Activated T-helper 2 cell treated with anti-CD3 and anti-CD28 coated beads, Interferon-gamma antibody, Interleukin-2, Interleukin-4, amounts not matched to agents 10 μg/mL and 5 μg/mL and 100 μg/mL, durations not matched to agents 14 hours and 24 hours and 36 hours (primary cell): ENCODE measurements at places on chromosomes 1 and 21.
A peak's percentile ranks its signal among the peaks of the same experiment; 100 is the strongest.

GRCh38 chr1:84300501-84300900 is 1.0 kb upstream of the SAMD13 start:
- DNase-seq: no peak
- H3K4me1 ChIP-seq: peaks cover 40% of the 10 kb centered on the region
- H3K36me3 ChIP-seq: no peaks in the 10 kb centered on the region
- peaks cover 8% of the 10 kb centered on the region for H3K27me3 ChIP-seq
- no peak overlapping the region for H3K27ac ChIP-seq

- H3K4me1 ChIP-seq: peaks cover 11% of the 10 kb centered on the region
- no peak overlapping the region for H3K27ac ChIP-seq
- peaks cover 68% of the 10 kb centered on the region for H3K27me3 ChIP-seq
- no peak for DNase-seq
- H3K36me3 ChIP-seq: no peaks in the 10 kb centered on the region
- no peak overlapping the region for H3K4me3 ChIP-seq
Measured at GRCh38 chr1:75136921-75137641, 2.9 kb downstream of the LHX8 start.

DNA sequence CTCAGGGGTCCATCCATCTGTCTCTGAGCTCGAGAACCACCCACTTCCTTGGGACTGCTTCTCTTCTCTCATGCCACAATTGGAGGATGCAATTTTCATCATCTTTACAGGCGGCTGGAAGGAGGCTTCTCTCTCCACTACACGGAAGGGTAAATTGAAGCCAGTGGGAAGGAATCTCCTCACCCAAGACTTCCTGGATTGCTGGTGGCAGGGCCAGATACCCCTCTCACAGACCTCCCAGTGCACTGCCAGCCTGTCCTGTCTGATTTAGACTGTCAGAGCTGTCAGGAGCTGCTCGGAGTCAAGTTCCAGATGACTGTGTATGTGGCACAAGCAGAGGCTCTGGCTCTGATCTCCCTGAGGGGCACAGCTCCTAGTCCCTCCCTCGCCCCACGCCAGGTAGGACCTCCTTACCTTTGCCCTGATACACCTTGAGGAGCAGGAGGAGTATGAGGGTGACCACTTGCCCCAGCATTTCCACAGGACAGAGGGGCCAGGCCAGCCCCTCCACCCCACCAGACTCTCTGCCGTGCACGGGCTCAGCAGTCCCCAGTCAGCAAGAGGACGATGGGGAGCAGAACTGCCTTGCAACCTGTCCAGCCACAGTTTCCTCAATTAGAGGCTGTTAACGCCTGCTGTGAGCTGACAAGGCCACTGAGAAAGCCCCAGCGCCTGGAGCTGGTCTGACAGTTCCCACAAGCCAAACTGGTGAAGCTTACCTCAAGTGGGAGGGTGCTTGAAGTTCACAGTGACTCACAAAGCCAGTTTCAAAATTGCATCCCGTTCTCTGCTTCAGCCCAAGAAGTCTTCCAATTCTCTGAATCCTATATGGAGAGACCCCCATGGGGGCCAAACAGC is at the start of gene CD244:
Gene CD244 (minus strand): TSS at position 685 of the 858 bp plus-strand sequence. CDS start 210 bp downstream, at position 475.
- peak; percentile 28 for DNase-seq
- H3K4me3 ChIP-seq: peak within 1 kb of the TSS; percentile 23
- H3K27me3 ChIP-seq: no peaks in the 10 kb centered on the region

GRCh38 chr1:1050577-1051052 is 23.5 kb downstream of the RNF223 start:
- no peaks in the 10 kb centered on the region for H3K27me3 ChIP-seq
- no peak for DNase-seq
- no peaks in the 10 kb centered on the region for H3K36me3 ChIP-seq

GRCh38 chr1:24437631-24438396 is 22.2 kb downstream of the NIPAL3 start:
- no peak overlapping the region for H3K4me3 ChIP-seq
- H3K4me1 ChIP-seq: peaks cover 4% of the 10 kb centered on the region
- DNase-seq: no peak

GRCh38 chr1:93631626-93632365 is 49.8 kb downstream of the BCAR3 start:
- peaks cover 12% of the 10 kb centered on the region for H3K4me1 ChIP-seq
- no peak for DNase-seq
- H3K4me3 ChIP-seq: no peak overlapping the region
- H3K27me3 ChIP-seq: no peaks in the 10 kb centered on the region
- H3K36me3 ChIP-seq: peaks cover 15% of the 10 kb centered on the region

DNA sequence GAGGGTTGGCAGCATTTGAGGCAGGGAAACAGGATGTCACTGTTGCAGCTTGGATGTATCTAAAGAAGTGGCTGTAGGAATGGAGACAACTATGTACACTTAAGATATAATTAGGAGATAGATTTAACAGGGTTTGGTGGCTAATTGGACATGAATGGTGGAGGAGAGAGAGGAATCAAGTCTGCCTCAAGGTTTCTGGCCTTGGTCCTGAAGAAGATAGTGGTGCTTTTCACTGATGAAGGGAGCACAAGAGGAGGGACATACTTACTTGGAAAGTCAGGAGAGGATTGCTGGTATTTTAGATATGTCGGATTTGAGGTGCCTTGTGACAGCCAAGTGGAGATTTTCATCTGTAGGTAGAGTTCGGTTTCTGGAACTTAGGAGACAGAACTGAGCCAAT is 123.9 kb downstream of the ST6GALNAC3 start:
- H3K36me3 ChIP-seq: no peaks in the 10 kb centered on the region
- no peak overlapping the region for H3K27ac ChIP-seq
- DNase-seq: no peak
- no peaks in the 10 kb centered on the region for H3K27me3 ChIP-seq

- H3K4me3 ChIP-seq: no peak overlapping the region
- no peaks in the 10 kb centered on the region for H3K36me3 ChIP-seq
- no peaks in the 10 kb centered on the region for H3K27me3 ChIP-seq
- H3K4me1 ChIP-seq: no peaks in the 10 kb centered on the region
Measured at GRCh38 chr1:38083541-38083940, 36.9 kb upstream of the POU3F1 start.

- DNase-seq: no peak
- no peak overlapping the region for H3K27ac ChIP-seq
- H3K36me3 ChIP-seq: no peaks in the 10 kb centered on the region
- H3K4me1 ChIP-seq: no peaks in the 10 kb centered on the region
- H3K4me3 ChIP-seq: no peak overlapping the region
Measured at GRCh38 chr1:192443616-192444015, 126.8 kb downstream of the RGS21 start.

DNA sequence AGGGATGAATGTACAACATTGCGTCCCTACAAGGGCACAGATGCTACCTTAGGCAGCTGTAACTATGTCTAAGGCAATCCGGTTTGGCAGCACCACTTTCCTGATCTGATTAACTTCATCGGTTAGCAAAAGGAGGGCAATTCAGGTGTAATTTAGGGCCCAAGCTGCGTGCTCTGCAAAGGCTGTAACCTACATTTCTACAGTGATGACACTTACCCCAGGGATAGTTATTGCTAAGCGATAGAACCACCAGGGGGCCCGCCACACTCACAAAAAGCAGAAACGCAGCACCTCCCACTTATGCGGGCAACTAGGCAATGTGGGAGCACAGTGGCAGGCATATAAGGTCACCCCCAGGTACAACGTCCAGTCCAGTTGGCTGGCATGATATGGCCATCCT is 113.5 kb downstream of the GDAP2 start:
- peaks cover under 1% of the 10 kb centered on the region for H3K4me1 ChIP-seq
- H3K27me3 ChIP-seq: no peaks in the 10 kb centered on the region
- H3K36me3 ChIP-seq: no peaks in the 10 kb centered on the region
- H3K27ac ChIP-seq: no peak overlapping the region

GRCh38 chr1:222706815-222707214 is 5.5 kb downstream of the AIDA start:
- no peak overlapping the region for H3K4me3 ChIP-seq
- peaks cover 33% of the 10 kb centered on the region for H3K4me1 ChIP-seq
- no peak for DNase-seq
- H3K36me3 ChIP-seq: peaks cover 68% of the 10 kb centered on the region
- no peak overlapping the region for H3K27ac ChIP-seq
- no peaks in the 10 kb centered on the region for H3K27me3 ChIP-seq

DNA sequence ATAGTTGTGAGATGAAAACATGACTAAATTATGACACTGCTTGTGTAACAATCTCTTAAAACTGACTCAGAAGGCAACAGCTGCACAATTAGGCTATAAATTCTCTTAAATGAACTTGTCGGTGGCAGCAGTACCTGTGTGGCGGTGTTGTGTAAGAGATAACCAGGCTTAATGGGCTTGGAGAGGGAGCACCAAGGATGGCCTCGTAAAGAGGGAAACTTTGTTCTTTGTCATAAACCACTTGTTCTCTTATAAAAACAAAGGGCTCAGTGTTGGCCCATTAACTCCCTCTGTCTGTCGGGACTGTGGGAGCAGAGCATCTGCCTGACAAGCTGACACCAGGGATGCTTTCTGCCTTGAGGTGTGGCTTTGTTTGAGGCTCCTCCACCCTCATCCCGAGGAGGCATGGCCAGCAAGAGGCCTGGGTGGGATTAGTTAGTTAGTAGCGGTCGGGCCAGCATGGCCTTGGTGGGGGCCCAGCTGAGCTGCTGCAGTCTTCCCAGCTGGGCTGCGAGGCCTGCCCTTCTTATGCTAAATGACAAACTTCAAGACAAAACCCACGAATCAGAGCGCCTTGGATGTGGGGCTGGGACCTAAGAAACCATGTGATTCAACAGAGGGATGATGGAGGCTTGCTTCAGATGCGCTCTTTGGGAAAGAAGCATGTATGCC is 171.4 kb downstream of the CAMTA1 start:
- H3K4me1 ChIP-seq: no peaks in the 10 kb centered on the region
- H3K36me3 ChIP-seq: no peaks in the 10 kb centered on the region

- H3K4me1 ChIP-seq: peaks cover 6% of the 10 kb centered on the region
- no peak overlapping the region for H3K27ac ChIP-seq
- peaks cover 29% of the 10 kb centered on the region for H3K36me3 ChIP-seq
- no peak overlapping the region for H3K4me3 ChIP-seq
- no peak for DNase-seq
Measured at GRCh38 chr1:32100807-32101708, 6.8 kb upstream of the KPNA6 start.

- H3K4me1 ChIP-seq: peaks cover 22% of the 10 kb centered on the region
- no peak overlapping the region for H3K27ac ChIP-seq
- H3K4me3 ChIP-seq: peak overlapping the region; percentile 68
- H3K36me3 ChIP-seq: no peaks in the 10 kb centered on the region
- no peak for DNase-seq
Measured at GRCh38 chr1:200740571-200741208, 2.0 kb downstream of the CAMSAP2 start.

GRCh38 chr1:114979278-114979891 is 50.2 kb upstream of the TSHB start:
- H3K4me3 ChIP-seq: no peak overlapping the region
- no peak overlapping the region for H3K27ac ChIP-seq
- DNase-seq: peak; percentile 23

GRCh38 chr1:147252540-147252939 is 10.1 kb downstream of the CHD1L start:
- no peaks in the 10 kb centered on the region for H3K27me3 ChIP-seq
- H3K4me1 ChIP-seq: peaks cover 19% of the 10 kb centered on the region
- no peak for DNase-seq
- no peak overlapping the region for H3K27ac ChIP-seq
